ENCODE measurements at places on chromosomes 1 and 21.

DNA sequence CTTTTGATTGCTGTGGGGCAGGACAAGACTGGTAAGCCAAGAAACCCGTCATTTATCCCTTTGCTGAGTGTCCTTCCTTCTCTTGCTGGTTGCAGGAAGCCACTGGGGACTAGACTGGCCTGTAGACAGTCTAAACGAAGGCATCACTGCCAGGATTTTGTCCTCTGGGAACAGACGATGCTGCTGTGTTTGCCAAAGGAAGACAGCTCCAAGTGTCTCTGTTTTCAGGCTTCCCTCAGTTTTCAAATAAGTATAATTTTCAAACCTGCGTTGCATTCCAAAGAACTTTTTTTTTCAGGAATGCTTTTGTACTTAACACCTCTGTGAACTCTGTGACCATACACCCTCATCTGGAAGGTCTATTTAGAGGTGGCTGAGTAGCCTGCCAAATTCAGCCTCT lies 269.4 kb downstream of the HLX start:
- no peak for DNase-seq

DNA sequence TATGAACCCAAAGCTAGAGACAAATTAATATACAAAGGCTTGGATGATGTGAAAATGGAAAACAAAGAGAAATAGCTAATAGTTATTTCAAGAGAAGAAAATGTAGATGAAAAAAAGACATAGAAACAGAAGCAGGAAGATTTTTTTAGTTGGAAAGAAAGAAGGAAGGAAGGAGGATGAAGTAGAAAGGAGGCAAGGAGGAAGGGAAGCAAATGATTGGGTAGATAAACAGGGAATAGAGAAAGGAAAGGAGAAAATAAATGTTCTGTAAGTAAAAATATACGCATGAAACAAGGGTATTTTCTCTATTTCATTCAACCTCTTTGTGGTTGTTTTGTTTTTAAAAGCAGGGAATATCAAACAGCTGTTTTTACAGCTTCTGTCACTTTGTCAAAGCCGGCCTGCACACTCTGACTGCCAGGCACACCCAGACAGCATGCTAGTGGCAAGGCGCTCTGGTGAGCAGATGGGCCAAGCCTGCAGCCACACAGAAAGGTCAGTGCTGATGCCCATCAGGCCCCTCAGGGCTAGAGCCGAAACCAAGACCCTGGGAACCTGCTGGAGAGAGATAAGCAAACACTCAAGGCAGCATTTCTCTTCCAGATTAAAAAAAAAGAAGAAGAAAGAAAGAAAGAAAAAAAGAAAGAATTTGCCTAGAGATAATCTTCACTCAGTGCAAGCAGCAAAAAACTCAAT lies 72.9 kb upstream of the CTTNBP2NL start:
- DNase-seq, result no peak

GRCh38 chr1:77399250-77400086 lies 117.6 kb downstream of the AK5 start:
- no peak for DNase-seq

GRCh38 chr21:44255511-44255981 lies 6.2 kb downstream of the DNMT3L start:
- DNase-seq, result no peak

DNA sequence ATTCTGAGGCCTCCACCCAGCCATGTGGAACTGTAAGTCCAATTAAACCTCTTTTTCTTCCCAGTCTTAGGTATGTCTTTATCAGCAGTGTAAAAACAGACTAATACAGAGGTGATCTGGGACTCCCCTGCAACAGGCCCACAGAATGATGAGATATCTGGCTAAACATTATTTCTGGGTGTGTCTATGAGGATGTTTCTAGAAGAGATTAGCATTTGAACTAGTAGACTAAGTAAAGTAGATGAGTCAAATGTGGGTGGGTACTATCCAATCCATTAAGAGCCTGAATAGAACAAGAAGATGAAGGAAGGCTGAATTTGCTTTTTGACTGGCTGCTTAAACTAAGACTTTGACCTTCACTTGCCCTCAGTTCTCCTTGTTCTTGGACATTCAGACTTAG lies 396.5 kb upstream of the LRRC7 start:
- no peak for DNase-seq

GRCh38 chr1:39722495-39722894 lies 16.2 kb upstream of the PPIE start:
- DNase-seq, result no peak

DNA sequence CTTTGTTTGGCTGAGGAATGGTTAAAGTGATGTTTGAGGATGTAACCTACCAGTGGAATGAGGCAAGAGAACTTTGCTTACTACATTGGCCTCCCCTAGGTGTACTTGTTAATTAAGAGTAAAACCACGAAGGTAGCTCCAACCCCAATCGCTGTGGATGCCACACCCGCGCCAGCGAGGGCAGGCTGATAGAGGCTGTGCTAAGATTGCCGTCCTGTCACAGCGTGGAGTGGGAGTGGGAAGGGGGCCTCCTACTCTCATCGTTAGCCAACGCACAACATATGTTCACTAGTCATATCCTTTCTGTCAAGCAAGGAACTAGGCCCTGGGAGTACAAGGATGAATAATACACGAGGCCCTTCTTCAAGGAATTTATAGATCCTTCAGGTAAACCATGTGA lies 99.6 kb downstream of the RUNX1 start:
- DNase-seq, result no peak

- DNase-seq, result no peak
Measured at GRCh38 chr1:171403393-171403792, 81.9 kb upstream of the PRRC2C start.

DNA sequence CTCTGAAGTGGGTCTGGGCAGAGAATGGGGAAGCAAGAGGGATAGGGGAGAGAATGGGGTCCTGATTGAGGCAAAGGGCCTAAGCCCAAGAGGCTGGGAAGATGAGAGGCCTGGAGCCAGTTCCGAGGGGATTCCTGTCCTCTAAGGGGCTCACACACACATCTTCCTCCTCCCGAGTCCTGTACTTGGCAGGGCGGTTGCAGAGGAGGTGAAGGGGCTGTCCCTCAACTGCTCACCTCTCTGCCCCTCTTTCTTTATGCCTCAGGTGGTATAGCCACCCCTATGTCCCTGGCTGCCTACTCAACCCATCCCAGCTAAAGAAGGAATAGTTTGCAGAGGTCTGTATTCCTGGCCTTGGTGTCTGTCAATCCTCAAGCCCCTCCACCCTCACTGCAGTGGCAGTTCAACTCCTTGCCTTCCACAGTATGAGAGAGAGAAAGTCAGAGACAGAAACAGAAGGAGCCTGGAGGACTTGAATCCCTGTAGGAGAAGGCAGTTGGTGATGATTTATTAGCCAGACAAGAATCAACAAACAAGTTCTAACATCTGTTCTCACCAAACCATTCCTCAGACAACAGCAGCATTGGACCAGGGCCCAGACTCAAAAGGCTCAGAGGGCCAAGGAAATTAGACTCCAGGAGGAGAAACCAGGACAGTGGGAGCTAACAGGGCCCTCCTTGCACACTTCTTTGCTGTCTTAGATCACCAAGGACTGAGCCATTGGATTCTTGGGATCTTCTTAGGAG lies 10.7 kb downstream of the SH2D2A start:
- no peak for DNase-seq

DNA sequence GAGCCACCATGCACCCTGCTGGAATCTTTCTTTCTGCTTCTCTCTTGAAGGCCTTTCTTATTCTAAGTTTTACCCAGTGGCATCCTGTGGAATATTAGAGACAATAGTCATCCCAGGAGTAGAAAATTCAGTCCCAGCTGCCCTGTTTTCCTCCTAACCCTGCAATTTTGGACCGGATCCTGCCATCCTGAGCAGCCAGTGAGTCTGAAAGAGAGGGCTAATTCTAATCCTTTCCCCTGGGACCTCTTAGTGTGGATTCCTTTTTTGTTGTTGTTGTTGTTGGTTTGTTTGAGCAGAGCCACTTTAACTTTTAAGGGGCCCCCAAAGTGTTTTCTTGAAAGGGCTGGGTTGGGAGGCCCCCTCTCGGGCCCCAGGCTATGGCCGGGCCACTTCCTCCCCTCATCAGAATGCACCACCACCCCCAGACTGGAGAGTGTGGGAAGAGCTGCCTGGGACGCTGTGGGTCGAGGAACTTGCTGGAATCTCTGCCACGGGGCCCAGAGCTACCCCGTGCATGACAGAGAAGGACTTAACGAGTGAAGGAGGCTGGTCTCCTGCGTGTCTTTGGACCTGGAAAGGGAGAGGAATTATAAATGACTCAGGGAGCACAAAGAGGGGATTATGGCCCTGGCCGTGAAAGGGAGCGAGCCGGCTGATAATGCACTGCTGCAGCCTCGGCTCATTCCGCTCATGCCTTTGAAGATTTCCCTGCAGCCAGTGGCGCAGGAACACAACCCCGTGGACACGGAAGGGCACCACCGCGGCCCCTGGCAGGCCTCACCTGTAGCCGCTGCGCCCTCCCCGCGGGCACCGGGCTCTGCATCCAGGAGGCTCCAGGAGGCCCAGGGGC lies 81.0 kb upstream of the AKT3 start:
- DNase-seq, result no peak

GRCh38 chr1:163668472-163668871 lies 346.7 kb downstream of the NUF2 start:
- no peak for DNase-seq

- no peak for DNase-seq
Measured at GRCh38 chr1:43819357-43819756, 112.0 kb downstream of the ST3GAL3 start.

- DNase-seq, result no peak
Measured at GRCh38 chr1:235825229-235825628, 41.5 kb downstream of the LYST start.

DNA sequence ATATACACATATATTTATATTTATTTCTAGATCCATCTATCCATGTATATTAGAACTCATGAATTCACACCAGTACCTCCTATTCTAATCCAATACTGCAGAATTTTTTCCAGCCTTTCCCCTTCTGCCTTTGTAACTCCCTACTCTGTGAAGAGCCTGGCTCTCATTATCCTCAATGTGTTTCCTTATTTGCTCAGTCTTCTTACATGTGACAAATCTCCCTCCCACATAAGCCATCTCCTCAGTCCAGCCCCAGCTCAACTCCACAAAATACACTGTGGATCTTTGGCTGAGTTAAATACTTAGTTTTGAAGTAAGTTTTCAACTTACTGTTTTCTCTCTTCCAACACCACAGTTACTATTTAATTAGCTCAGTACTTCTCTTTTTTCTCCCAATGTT lies 45.7 kb downstream of the ATP5PO start:
- DNase-seq, result no peak

- no peak for DNase-seq
Measured at GRCh38 chr1:210932104-210932503, 201.8 kb downstream of the KCNH1 start.

DNA sequence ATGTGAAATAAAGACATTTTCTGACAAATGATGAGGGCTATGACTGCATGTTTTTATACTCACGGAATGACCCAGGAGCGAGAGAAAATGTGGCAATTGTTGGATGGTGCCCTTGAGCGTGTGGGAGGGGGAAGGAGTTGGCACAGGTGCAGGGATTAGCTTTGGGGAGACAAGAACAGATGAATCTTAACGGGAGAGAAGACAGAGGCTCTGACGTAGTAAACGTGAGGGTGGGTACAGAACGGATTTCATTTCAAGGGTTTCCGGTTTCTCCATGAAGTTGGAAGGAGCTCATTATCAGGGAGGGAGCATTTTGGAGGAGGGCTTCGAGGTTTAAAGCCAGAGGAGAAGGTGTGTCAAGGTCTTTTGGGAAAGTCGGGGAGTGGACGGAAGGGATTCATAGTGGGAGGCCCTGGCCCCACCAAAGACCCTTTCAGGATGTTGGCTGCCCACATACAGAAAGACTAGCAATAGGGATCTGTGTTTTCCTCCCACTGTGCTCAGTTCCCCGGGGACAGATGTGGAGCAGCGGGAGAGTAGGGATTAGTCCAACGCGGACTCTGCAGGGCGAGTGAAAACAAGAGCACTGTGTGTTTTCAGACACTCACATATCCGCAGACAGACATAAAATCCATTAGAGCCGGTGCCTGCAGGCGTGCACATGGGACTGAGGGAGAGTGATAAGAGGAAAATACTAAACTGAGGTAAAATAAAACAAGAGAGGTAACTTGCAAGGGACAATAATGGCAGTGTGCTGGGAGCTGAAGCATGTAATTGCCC lies 584.1 kb downstream of the AJAP1 start:
- no peak for DNase-seq

GRCh38 chr1:63987628-63988024 lies 213.8 kb downstream of the ROR1 start:
- DNase-seq, result no peak

Measured in MM.1S (cell line).